ENCODE measurements at places on chromosomes 2 and 18.
A peak's percentile ranks its signal among the peaks of the same experiment; 100 is the strongest.

DNA sequence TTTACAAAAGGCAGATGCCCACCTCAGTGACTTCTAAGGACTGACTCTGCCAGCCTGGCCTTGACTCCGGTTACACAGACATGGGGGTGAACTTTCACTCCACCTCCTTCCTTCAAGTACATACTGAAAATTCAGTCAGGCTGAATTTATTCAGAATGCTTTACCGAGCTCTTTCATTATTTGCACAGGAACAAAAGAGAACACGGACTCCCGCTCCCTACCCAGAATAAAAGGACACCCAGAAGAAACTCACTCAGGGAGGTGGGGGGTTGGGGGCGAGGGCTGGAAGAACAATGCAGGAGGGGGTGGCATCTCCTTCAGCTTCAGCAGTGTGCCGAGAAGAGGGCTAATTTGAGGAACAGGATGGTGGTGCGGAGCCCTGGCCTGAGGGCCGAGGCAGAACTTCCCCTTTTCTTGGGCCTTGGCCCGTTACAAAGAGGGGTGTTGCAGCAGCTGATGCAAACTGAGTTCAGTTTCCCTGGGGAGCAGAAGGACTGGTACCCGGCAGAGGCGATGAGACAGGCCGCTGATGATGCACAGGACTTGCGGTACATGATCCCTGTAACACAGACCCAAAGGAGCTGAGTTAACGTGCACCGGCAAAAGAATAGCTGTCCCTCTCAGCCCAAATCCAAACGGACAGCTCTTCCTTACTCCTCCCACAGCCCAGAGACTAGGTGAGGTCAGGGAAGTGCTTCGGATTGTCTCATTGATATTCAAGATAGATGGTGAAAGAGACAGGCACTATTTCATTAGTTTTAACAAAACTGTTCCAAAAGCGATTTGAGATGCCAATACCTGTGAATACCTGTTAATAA is 24.1 kb downstream of the LYPD1 start:
- DNase-seq = no peak

GRCh38 chr18:77131652-77132368 is 773 bp downstream of the MBP start:
- no peak for DNase-seq

DNA sequence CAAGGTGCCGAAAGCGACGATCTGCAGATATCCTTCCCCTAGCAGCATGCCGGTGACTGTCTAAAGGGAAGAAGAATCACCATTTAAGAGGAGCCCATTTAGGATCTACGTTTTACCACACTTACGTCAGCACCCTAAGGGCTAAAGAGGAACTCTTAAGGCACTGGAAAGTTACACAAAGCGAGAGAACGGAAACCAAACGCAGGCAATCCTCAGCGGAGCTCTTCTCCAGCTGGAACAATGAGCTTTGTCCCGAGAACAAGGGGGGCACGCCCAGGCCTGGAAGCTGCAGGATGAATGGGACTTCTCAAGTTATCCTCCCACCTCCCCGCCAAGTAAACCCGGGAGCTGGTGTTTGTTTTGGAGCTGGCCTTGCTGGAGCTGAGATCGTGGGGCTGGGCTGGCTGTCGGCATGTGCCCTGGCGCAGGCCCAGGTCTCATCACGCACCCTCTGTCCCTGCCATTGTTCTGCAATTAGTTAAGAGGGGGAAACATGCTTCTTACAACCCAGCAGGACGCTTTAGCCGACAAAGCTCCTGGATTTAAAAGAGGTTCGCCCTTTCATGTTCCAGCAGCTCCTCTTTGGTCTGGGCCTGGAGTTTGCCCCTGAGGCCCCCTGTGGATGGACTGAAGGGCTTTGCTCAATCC is 36.4 kb downstream of the PXDN start:
- peak; percentile 66 for DNase-seq

- no peak for DNase-seq
Measured at GRCh38 chr18:63818212-63818611, 43.0 kb downstream of the SERPINB7 start.

- no peak for DNase-seq
Measured at GRCh38 chr2:217610401-217610814, 392.4 kb downstream of the TNS1 start.

- peak; percentile 4 for DNase-seq
Measured at GRCh38 chr18:44238454-44238853, 442.2 kb upstream of the SETBP1 start.

GRCh38 chr2:53880756-53881155 is 21.0 kb upstream of the GPR75 start:
- DNase-seq = peak; percentile 55

DNA sequence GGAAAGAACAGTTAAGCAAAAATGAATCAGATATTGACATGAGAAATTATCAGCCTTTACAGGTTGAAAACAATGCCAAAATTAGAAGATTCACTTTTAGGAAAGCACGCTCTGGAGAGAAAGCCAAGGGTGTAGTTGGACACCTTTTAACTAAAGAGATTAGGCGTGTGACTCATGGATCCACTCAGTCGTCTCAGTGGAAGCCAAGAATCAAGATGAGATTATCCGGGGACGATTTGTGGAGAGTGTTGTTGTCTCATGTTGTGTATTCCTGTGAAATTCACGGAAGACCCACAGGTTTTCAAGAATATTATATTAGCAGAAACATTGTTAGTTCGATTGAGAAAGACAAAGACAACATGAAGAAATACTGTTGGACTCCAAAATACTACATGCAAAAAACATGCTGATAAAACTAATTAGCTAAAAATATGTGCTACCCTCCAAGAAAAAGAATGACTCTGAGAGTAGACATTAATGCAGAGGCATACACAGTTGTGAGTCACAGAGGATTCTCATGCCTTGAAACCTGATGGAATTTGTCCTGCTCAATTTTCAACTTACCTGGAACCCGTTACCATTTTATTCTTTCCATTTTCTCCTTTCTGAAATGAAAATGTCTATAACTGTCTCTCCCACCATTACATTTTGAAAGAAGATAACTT is 192.1 kb upstream of the RND3 start:
- no peak for DNase-seq

DNA sequence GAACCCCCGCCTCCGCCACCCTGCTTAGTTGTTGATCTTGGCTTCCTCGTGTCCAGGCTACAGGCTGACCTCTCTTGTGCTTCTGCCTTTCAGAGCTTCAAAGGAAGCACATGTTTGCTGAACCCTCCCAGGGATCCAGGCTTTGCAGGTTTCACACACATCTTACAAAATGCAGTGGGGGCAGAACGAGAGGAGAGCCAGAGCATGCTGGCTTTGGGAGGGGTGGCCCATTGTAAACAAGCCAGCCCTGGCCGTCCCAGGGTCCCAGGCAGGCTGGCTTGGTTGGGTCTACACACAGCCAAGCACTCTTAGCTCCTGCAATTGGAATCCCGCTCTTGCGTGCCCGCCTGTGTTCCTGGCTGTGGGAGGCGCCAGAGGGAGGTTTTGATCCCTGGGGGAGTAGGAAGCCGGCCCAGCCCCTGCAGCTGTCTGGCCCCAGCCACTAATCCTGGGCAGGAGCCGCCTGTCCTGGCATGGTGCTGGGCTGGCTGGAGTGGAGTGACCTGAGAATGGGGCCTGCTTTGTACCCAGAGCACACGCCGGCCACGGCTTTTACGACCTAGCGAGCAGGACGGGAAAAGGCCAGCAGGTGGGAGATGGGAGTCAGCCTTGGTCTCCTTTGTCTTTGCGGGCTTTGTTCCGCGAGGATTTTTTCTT is 53.9 kb downstream of the SH3BP4 start:
- DNase-seq = no peak

DNA sequence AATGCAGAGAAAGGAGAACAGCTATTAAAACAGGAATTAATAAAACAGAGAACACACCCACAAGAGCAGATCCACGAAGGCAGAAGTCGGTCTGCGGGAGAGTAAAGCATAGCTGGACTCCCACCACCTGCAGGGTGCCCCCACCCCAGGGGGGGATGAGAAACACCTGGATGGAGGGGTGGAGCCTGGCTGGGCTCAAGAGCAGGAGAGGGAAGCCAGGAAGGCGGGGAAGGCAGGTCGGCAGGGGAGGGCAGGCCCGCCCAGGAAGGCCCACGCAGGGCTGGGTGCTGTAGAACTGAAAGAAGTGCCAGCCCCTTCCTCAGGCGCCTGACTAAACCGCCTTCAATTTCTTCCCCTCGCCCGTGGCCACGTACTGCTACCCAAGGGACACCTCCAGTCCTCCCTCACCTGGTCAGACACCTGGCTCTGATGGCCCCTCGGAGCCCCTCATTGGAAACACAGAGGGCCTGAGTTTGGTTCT is 175.4 kb downstream of the HDAC4 start:
- no peak for DNase-seq

DNA sequence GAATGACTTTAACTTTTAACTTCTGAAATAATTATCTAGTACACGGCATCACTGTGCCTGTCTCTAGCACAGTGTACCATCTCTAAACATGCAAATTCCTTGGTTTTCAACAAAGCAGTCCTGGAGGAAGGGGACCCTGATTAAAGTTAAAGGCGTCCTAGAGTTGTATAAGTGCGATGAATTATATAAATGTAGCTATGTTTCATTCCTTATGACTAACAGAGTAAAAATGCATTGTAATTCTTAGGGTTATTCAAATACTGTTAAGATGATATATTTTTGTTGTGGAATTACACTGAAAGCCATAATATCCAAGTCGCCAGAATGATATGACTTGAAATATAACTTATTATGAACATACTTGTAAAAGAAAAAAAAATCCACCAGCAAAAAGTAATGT is 544.9 kb upstream of the LINC00305 start:
- peak; percentile 28 for DNase-seq

Data from fibroblast of skin of left quadriceps (primary cell).